ENCODE measurements at places on chromosomes 3 and 15.

- DNase-seq: no peak
Measured at GRCh38 chr15:69299451-69299886, 757 bp downstream of the PAQR5 start.

DNA sequence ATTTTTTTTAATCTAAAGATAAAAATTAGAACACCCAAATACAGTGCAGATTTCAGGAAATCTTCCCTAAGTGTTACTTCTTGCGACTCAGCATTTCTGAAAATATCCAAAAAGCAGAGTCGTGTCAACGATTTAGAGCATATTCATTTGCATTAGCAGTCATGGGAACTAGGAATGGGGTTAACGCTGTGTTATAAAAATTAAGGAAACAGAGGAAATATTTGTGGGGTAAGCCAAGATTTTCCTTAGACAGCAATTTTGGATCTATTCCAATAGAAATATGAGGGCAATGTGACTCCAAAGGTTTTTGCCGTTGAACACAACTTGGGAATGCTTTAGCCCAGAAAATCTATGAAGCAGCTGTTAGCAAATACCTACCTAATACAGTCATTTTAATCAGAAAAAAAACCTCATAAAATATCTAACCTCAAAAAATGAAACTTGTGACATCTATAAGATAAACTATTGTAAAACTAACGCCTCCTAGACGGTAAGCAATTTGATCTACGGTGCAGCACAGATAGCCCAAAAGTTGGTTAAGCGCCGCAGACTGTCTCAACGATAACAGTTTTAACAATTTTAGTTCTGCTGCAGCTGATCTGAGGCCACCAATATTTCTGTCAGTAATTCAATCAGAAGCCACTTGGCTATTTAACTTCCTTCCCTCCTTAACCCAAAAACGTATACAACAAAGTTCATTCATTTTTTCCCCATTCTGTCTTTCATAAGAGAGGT lies 5.8 kb upstream of the ATP11B start:
- peak; percentile 84 for DNase-seq

- no peak for DNase-seq
Measured at GRCh38 chr3:194555175-194556062, 68.6 kb upstream of the ATP13A3 start.

DNA sequence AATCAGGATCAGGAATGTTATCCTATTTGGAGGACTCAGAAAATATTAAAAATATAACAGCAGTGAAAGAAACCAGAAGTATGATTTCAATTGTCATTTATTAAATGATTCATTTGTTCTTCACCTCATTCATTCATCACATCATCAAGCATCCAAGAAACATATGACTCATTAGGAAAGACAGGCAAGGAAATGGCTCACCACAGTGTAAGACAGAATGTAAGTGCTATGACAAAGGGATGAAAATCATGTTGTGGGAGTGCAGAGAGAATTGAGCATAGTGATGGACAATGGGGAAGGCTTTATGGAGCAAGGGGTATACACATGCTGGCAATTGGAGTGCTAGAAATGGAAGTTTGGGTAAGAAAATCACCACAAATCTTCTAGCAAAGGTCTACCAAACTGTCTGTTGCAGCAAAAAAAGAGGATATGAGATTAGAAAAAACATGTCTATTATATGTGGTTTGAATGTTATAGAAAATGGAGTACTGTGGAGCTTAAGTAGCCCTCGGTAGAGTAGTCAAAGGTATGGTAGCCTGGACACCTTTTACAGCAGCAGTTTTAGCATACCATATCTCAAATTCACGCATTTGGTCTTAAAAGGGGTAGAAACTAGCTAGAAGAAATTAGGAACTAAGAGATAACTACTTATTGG lies 111.1 kb upstream of the GPR149 start:
- DNase-seq: peak; percentile 37

- DNase-seq: peak; percentile 69
Measured at GRCh38 chr3:119529883-119530282, 29.5 kb downstream of the CD80 start.

DNA sequence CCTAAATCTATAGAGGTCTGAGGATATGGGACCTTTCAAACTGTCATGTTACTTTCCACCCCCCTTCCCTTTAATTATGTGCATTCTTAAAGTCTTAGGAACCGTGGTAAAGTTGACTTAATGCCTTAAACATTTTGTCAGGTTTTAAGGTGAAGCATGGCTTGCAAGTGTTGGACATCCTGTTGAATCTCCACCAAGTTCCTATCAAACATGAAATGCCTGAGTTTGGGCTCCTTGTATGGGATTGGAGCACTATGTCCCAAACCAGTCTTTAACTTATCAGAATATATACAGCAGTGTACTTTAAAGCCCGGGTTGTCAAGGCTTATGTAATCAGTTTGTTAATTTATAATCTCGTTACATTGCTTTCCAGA lies 1.1 kb downstream of the SNRK start:
- DNase-seq: peak; percentile 7

GRCh38 chr3:68996356-68996995 lies 17.0 kb downstream of the EOGT start:
- no peak for DNase-seq

GRCh38 chr3:133757701-133758567 lies 11.7 kb downstream of the TF start:
- DNase-seq: no peak

DNA sequence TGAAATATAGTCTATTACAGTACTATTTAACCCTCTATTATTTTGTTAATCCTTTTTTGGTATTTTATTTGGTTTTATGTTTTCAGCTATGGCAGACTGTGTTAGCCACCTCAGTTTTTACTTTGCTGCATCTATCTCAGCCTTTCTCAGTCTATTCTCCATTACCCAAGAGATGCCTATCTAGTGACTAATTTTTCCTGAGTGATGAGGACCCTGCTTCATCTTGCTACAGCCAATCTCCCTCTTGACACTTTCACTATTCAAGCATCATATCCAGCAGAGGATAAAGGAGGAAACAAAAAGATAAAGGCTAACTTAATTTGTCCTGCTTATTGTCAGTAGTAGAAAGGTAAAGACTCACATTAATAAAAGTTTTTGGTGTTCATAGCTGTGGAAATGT lies 141.8 kb upstream of the NECTIN3 start:
- no peak for DNase-seq

DNA sequence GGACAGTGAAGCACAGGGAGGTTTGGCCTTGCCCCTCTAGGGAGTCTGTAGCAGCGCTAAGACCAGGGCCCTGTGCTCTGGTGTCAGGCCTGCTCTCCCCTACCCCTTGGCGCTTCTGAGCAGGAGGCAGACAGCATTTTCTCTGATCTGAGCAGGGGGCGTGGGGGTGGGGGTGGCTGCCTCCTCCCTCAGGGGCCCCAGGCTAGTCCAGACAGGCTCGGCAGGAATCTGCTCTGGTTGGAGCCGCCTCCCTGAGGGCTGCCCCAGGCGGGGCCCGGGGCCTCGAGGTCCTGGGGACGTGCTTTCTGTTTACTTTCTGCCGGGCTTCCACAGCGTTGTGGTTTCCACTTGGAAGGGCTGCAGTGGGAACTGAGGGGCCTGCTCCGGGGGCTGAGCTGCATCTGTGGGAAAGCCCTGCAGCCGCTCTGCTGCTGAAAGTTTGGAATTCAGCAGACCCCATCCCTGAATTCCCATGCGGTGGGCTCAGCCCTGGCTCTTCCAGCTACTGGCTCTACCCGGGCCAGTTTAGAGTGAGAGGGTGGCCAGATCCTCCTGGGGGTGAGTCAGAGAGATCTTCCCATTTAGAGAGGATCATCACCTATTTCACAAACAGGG lies 105.4 kb downstream of the LINGO1 start:
- DNase-seq: peak; percentile 53

DNA sequence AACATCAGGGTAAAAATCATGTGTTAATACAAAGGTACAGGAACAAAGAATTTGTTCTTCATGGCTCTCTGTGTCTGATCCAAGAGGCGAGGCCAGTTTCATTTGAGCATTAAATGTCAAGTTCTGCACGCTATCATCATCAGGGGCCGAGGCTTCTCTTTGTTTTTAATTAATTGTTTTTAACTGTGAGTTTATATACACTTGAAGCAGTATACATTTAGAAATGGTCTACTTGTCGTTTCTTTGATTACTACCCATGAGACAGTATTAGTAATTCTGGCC lies 21.2 kb upstream of the OCA2 start:
- DNase-seq: no peak

DNA sequence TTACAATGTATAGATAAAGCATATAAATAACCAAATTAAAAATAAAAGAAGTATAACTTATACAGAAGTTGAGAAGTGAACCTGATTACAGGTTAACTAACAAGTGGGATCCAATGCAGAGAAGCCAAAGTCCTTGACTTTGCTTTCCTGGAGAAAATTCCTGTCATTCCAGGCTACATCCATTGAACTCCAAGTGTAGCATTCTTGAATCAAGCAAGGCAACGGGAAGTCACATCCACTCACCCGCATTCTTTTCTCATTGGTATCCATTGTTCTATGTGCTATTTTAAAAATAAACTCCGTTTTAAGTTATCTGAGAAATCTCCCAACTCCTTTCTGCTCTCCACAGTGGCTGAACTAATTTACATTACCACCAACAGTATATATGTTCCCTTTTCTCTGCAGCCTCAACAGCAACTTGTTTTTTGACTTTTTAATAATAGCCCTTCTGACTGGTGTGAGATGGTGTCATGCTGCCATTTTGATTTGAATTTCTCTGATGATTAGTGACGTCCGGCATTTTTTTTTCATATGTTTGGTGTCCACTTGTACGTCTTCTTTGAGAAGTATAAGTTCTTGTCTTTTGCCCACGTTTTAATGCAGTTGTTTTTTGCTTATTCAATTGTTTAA lies 534.3 kb downstream of the ROBO1 start:
- no peak for DNase-seq

DNA sequence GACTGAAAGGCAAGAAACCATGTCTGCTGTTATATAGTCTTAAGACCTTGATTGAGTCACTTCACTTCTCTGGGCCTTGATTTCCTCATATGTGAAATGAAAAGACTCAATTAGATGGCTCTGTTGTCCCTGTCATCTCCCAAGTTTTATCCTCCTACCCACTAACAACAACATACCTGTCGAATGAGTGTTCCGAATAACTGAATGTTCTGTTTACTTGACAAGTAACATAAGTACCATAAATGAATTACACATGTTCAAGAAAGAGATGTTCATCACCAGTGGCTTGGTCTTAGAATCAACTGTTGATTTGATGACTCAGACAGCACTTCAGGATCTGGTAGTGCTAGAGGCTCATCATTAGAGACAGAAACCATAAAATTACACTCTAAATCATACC lies 311.7 kb downstream of the VPS13C start:
- peak; percentile 59 for DNase-seq

DNA sequence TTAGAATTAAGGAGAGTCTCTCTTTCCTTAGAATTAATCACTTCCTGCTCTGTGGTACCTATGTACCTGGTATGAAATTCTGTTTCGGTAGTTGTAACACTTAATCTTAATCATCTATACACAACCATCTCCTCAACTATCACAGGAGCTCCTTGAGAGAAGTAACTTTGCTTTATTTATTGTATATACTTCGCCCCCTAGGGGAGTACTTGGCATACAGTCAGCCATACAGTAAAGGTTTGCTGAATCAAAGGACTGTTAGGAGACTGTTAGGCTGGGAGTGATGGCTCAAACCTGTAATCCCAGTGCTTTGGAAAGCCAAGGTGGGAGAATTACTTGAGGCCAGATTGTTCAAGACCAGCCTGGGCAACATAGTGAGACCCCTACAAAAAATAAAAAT lies 44.7 kb downstream of the RORA start:
- no peak for DNase-seq
